ENCODE measurements at places on chromosomes 3 and 15.

DNA sequence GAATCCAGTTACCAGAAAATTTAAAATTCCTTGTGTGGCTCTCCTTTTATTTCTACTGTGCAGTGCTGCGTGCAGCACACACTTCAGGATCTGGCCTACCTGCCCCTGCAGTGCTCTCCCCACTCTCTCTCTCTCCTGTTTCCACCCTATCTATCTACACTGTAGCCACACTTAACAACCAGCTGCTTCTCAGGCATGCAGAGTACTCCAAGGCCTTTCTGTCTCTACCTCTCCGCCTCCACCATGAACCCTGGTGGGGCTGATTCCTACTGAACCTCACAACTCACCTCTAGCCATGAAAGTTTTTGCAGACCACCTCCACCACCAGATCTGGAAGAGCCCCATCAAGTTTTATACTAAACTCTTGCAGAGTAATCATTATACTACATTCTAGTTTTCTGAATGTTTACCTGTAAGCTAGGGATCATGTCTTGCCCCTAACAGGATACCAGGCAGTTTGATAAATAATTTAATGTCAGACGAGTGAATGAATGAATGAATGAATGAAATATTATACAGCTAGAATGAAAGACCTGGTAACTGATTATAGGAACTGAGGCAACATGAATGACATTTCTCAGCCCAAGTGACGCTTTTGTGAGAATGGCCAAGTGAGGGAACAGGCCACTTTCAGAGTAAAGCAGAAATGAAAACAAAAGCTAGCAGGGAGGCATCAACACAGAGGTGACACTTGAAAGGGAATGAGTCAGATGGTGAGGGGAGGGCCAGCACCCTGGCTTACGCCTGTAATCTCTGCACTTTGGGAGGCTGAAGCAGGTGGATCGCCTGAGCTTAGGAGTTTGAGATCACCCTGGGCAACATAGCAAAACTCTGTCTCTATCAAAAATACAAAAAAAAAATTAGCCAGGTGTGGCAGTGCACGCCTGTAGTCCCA, 363.5 kb downstream of the FOXP1 start:
- DNase-seq: no peak

- DNase-seq: no peak
These were observed 28.4 kb downstream of the ANKRD28 start for GRCh38 chr3:15769256-15769915.

DNA sequence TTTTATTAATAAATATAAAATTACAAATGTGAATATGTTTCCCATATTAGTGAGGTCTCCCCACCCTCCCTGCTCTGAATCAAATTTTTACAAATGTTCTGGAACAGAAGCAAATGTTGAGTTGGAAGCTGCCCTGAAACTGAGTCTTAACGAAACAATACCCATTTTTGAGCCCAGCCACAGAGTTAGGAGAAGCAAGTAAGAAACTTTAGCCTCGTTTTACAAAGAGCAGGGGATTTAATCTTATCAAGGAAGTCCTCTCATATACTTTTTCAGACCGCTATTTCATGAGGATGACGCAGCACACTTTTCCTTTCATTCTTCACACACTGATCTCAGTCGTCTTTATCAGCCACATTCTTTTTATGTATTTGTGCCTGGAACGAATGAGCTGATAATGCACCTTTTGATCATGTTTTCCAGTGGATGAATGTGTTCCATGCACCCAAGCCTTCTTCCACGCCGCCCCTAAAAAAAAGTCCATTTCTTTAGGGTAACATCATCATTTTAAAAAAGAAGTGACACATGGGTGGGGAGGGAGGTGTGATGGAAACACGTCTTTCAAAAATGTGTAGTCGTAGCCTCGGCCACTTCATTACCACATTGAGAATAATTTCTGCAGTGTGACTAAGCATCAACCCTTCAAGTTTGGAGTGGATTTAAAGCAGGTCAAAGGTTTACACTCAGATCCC, 48.1 kb downstream of the SETMAR start:
- DNase-seq: no peak

GRCh38 chr3:24487325-24488262, 7.1 kb downstream of the THRB start:
- no peak for DNase-seq

GRCh38 chr15:62834686-62835329, 207.7 kb upstream of the TPM1 start:
- no peak for DNase-seq

DNA sequence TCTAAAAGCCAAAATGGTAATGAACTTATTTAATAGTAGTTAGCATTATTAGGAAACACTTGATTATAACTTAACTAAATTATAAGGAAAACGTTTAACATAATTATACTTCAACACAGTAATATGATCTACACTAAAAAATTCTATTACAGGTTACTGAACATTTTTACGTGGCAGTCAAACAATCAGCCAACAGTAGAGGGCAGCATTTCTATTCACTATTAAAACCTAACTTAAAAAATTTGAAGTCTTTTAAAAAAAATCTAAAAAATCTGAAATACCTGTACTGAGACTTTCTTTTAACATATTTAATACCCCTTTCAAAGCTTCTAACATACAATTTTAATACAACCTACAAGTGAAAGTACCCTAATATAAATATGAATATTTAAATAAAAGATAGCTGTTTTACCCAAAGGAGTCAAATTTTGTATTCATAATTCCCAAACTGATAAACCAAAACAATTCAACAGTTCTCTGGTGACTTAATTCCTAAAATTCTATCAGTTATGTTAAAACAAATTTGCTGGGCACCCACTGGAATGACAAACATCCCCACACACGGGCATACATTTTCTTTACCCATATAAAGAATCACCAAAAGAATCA, 41.5 kb downstream of the DLG1 start:
- peak; percentile 26 for DNase-seq

GRCh38 chr3:194817592-194817930, 131.9 kb downstream of the FAM43A start:
- no peak for DNase-seq

- no peak for DNase-seq
These were observed 44.7 kb downstream of the CEP70 start for GRCh38 chr3:138549179-138549977.

- DNase-seq: peak; percentile 92
These were observed 533.1 kb upstream of the NAALADL2 start for GRCh38 chr3:174325834-174326700.

- no peak for DNase-seq
These were observed 976 bp downstream of the ATP2B2 start for GRCh38 chr3:10504171-10505049.

- no peak for DNase-seq
These were observed 472.2 kb downstream of the NLGN1 start for GRCh38 chr3:173869766-173870165.

GRCh38 chr15:35698331-35698730, 152.4 kb upstream of the DPH6 start:
- DNase-seq: no peak

DNA sequence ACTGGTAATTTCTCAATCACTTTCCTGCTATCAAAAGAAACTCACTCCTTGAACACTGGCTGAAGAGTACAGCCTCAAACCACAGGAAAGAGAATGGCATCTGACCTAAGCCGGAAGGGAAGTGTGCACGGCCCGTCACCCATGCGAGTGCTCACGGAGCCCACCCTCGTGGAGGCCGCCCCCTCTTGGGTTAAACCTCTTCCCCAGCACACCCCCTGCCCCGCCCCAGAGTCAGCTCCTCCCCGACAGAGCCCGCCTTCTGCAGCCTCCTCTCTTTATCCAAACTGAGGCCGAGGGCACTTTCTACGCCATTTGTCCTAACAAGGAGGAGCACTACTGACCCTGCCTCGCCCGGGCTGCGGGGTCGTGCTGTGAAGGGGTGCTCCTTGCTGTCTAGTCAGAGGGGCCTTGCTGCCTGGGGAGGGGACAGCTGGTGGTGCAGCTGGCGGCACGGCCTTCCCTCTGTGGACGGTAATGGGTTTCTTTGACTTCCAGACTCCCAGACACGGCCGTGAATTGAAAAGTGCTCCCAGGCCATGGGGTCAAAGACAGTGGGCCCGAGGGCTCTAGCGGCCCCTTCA, 137.7 kb downstream of the NSMCE3 start:
- DNase-seq: no peak

GRCh38 chr15:22912256-22912655, 67.9 kb downstream of the CYFIP1 start:
- no peak for DNase-seq

DNA sequence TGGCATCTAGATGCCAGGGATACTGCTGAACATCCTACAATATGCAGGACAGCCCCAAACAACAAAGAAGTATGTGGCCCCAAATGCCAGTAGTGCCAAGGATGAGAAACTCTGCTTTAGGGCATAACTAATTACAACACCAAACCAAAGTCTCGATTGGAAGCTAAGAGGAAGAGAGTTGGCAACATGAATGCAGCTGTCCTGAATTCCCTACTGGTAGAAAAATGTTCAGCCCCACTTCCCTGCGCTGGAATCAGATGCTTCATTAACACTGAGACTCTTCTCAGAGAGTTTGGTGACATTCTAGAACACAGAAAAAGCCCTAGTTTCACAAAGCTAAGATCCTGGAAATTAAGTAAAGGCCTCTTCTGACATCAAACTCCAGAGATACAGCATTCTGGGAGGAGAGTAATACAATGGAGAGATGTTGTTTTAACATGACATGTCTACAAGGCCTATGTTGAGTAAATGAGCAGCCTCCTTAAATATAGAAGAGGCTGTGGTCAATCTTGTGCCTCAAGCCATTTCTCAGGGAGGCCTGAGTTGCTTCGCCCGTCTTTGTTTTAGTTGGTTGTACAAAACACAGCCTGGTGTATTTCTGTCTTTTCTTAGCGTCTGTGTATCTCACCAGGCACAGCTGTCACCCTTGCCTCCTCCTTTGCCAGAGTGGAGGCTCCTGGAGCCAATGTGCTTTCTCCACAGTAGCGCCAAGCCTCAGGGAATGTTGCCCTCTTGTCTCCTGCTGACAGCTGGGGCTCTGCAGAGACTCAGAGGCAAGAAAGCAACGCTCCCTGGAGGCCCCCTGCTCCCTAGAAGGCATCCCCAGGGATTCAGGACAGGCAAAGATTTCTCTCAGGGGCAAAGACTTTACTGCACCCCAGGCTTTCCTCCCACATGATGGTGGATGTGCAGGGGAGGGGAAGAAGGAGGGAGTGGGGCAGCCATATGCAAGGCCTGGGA, 25.1 kb upstream of the CTNNB1 start:
- no peak for DNase-seq

DNA sequence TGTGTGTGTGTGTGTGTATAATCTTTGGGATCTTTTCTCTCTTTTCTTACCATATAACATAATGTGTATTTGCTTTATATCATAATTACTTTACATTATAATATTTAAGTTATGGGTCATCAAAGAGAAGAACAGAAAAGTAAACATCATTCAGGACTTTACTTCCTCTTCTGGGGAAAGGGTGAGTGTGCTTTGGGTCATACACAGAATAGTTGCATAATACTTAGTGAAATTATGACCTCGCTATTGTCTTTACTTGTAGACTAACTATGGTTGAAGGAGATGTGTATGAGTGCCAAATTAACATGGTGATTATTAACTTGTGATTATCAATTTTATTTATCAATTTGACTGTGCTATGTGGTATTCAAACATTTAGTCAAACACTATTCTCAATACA, 1086.9 kb downstream of the DIPK2A start:
- no peak for DNase-seq

DNA sequence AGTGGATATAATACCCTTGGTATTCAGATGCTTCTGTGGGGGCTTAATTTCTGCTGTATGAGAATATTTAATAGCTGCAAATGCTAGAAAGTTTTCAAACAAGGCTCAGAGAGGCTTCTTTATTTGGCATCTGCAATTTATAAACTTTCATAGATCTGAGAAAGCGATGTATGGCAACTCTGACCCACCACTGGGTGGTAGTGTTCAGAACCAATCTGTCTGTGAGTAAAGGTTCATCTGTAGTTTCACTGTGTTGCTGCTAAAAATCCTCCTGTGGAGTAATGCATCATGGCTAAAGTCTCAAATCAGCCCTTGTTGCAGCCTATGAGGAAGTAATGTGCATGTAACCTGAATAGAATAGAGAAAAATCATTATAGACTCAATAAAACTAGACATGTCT, 47.4 kb downstream of the CLSTN2 start:
- no peak for DNase-seq

DNA sequence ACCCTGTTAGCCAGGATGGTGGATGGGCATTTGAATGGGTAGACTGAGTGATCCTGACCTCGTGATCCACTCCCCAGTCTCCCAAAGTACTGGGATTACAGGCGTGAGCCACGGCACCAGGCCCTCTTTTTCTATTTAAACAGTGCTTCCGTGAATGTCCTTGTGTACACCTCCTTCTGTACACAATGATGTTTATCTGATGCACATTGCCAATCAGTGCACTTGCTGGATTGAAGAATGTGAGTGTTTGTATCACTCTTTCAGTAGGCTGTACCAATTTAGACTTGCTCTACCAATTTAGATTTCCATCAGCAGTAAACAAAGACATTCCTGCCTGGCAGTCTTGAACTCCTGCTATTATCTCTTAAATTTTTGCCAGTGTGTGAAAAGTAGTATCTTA, 8.9 kb upstream of the ZNF619 start:
- DNase-seq: no peak

DNA sequence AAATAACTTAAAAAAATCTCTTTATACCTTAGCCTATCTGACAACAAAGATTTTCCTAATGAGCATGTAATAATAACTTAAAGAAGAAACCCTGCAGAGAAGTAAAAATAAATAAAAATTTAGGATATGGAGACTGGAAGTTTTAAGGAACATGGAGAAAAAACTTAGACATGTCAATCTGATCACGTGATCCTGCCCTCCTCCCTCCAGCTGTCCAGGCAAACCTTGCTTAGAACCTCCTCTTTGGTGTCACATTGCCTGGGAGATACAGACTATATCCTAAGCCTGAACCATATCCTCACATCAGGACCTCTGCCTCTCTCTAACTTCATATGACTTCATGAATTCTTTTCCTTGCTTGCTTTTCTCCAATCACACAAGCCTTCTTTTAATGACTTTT, 275.5 kb downstream of the CNTN3 start:
- DNase-seq: no peak

- DNase-seq: peak; percentile 35
These were observed 586 bp downstream of the TM4SF1 start for GRCh38 chr3:149376718-149377407.

DNA sequence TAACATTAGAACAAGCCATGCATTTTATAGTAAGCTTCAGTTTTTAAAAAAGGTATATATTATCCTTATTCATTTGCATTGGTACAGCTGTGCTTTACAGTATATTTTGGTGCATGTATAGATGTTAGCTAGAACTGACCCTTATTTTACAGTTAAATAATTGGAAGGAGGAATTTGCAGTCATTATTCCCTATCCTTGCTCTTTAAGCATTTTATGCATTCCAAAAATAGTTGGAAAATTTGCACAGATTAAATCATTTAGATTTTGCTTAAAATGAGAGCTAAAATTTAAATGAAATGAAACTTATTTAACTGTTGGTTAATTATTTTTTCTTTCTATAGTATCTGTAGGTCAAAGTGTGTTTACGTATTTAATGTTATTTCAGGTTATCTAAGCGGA, 667.1 kb downstream of the NAALADL2 start:
- DNase-seq: no peak

- DNase-seq: no peak
These were observed 9.5 kb downstream of the FAM3D start for GRCh38 chr3:58657036-58657520.

Data from fibroblast of gingiva (primary cell).